Ascending aorta (tissue), 2 donors: ENCODE measurements at places on chromosomes 5 and 9. TPM values are rescaled to one million over a fixed set of nuclear protein-coding genes. Genes with fewer than 3 reads are reported as not detected.

Gene GHR
- 6.4 TPM for total RNA-seq

GRCh38 chr5:53871775-53872174 is 311.3 kb downstream of the NDUFS4 start:
- DNase-seq = no peak

- DNase-seq = peak; percentile 71
Measured at GRCh38 chr5:154756009-154756867, 1.1 kb downstream of the LARP1 start.

- DNase-seq = no peak
Measured at GRCh38 chr9:91395553-91396471, 27.8 kb downstream of the NFIL3 start.

- DNase-seq = no peak
Measured at GRCh38 chr9:124264823-124265233, 7.1 kb downstream of the NEK6 start.

DNA sequence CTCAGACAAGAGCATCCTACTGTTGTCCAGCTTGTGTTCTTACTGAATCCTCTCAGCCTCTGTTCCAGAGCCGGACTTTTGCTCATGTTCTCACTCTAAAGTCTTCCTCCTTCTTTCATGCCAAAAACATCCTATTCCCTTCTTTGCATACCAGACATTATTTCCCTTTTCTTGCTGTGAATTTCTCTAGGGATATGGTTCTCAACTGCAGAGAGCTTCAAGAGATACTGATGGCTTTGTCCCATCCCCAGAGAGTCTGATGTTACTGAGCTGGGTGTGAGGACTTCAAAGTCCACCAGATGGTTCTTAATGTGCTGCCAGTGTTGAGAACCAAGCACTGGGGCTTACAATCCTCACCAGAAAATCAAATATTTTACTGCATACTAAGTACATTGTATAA is 98.6 kb upstream of the FER start:
- no peak for DNase-seq

DNA sequence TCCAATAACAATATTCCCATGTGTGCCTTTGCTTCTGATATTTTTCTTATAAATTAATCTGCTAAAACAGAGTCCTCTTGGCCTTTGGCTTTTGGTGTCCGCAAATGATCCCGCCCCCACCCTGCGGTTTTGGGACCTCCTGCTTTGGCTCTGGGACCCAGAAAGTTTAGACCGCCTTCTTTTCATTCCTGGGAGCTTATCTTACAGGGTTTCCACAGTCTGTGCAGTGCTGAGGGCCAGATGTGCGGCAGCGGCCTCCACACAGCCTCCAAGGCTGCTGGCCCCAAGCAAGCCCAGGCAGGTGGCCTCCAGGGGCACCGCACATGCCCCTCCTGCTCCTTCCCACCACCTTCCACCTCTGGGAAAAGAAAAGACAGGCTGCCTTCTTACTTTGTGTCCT is 191.5 kb downstream of the ERCC6L2 start:
- DNase-seq = no peak

- no peak for DNase-seq
Measured at GRCh38 chr9:109771087-109771486, 8.9 kb upstream of the PALM2AKAP2 start.

- no peak for DNase-seq
Measured at GRCh38 chr5:107958861-107959260, 288.1 kb upstream of the EFNA5 start.

GRCh38 chr5:14168793-14169262 is 25.7 kb downstream of the TRIO start:
- DNase-seq = no peak
